ENCODE measurements at places on chromosomes 3 and 15. TPM values are rescaled to one million over a fixed set of nuclear protein-coding genes. Genes with fewer than 3 reads are reported as not detected.

Gene CDC25A
- total RNA-seq = 23.4 TPM

Gene GPR160
- total RNA-seq = 6.1 TPM

Gene NLGN1
- total RNA-seq = not detected

Gene HRH1
- 0.25 TPM for total RNA-seq

Gene PPP1R14D
- total RNA-seq = not detected

Gene MUC4
- 0.15 TPM for total RNA-seq

Gene TTLL3
- total RNA-seq = 51.1 TPM

Gene SPINT1
- 2.9 TPM for total RNA-seq

Gene ZPLD1
- not detected for total RNA-seq

Gene GUCA1C
- total RNA-seq = not detected

Gene RARB
- not detected for total RNA-seq

Gene HACD2
- total RNA-seq = 28.8 TPM

Gene DAZL
- not detected for total RNA-seq

Gene GALNT15
- not detected for total RNA-seq

Gene TLNRD1
- total RNA-seq = 34.2 TPM

Gene SNRPA1
- 109 TPM for total RNA-seq

Gene GOLGA6L7
- total RNA-seq = not detected

Gene NPRL2
- 46.5 TPM for total RNA-seq

Gene ASB14
- not detected for total RNA-seq

Gene POTEB3
- total RNA-seq = not detected

Gene MST1
- total RNA-seq = 8.4 TPM

Gene TPRG1
- total RNA-seq = 1.2 TPM

Gene ATP13A5
- total RNA-seq = not detected

Gene RIOX2
- 42.0 TPM for total RNA-seq

Gene SCAPER
- 28.6 TPM for total RNA-seq

Gene TYRO3
- 1.1 TPM for total RNA-seq

Gene SLC33A1
- total RNA-seq = 27.9 TPM

Gene CADM2
- not detected for total RNA-seq

Gene MYNN
- 16.4 TPM for total RNA-seq

Gene SEMA3F
- total RNA-seq = not detected

Gene TMEM108
- not detected for total RNA-seq

Gene OR5K2
- total RNA-seq = not detected

Gene SAMMSON
- total RNA-seq = not detected

Gene AAGAB
- 46.7 TPM for total RNA-seq

Gene PPP2R3A
- 0.07 TPM for total RNA-seq

Gene ARID3B
- 29.0 TPM for total RNA-seq

Gene TMEM158
- total RNA-seq = 0.54 TPM
